Activated T-helper 17 cell treated with anti-CD3 and anti-CD28 coated beads, Interleukin-2, amount 50 U/mL, for 72 hours (primary cell): ENCODE measurements at places on chromosomes 12 and 14. TPM values are rescaled to one million over a fixed set of nuclear protein-coding genes. Genes with fewer than 3 reads are reported as not detected.

GRCh38 chr14:103391048-103391447 is 5.8 kb downstream of the MARK3 start:
- H3K4me3 ChIP-seq = no peak overlapping the region
- H3K4me1 ChIP-seq = peaks cover 29% of the 10 kb centered on the region
- peak; percentile 43 for ATAC-seq
- no peaks in the 10 kb centered on the region for H3K27me3 ChIP-seq
- H3K36me3 ChIP-seq = peaks cover 21% of the 10 kb centered on the region

The AKT1 gene
- total RNA-seq = 81.3 TPM

DNA sequence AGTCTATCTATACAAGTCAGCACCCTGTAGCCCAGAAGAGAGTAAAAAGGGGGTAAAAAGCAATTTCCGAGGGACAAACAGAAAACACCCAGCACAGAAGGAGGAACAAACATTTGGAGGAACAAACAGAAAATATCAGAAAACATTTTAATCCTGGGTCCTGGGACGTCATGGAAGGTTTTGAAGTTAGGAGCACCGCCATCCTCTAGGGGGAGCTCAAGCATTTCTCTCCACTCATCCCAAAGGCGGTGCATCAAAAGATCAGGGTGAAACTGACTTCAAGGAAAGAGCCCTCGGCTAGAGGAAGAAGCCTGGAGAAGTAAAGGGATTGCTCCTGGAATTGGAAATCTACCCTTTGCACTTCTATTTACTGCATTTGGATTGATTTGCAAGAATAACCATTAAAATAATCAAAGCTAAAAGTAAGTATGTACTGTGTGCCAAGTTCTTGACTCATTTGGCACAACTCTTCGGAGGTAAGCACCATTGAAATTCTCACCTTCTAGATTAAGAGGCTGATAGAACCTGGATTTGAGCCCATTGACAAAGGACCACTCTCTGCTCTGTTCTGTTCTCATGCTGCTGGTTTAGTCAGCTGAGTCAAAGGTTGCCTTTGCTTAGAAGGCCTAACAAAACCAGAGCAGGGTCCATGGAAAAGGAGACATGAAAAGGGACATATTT is 17.2 kb upstream of the POC1B start:
- H3K36me3 ChIP-seq = no peaks in the 10 kb centered on the region
- peak; percentile 86 for ATAC-seq
- no peak overlapping the region for H3K4me3 ChIP-seq
- H3K27ac ChIP-seq = peak overlapping the region; percentile 29

DNA sequence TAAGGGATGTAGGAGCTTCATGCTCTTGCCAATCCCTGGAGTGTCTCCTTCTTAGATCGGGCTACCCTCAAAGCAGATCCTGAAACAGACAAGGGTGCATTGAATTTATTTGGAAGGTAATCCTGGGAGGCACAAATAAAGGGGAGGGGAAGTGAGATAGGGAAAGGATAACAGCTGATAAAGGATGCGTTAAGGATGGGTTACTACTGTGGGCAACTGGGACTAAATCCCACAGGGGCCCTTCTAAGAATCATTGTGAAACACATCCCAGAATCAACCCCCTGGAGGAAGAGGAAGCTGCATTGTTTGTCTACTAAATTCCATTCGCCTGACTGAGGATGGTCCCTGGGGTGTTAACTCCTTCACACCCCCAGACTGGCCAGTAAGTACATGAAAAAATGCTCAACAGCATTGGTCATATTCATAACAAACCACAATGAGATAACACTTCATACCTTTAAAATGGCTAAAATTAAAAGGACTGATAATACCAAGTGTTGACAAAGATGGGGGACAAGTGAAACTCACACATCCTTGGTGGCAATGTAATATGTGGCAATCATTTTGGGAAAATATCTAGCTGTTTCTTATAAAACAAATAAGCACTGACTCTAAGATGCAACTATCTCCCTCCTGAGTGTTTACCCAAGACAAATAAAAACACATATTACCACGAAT is 37.0 kb upstream of the CMKLR1 start:
- no peak for ATAC-seq
- no peaks in the 10 kb centered on the region for H3K36me3 ChIP-seq
- no peak overlapping the region for H3K4me3 ChIP-seq
- H3K27ac ChIP-seq = no peak overlapping the region

- no peaks in the 10 kb centered on the region for H3K36me3 ChIP-seq
- no peaks in the 10 kb centered on the region for H3K4me1 ChIP-seq
Observed at GRCh38 chr12:23555180-23555824, 394.2 kb downstream of the SOX5 start.

GRCh38 chr12:58711974-58712373 is 208.3 kb downstream of the LRIG3 start:
- ATAC-seq = no peak
- no peaks in the 10 kb centered on the region for H3K27me3 ChIP-seq
- no peak overlapping the region for H3K27ac ChIP-seq
- no peaks in the 10 kb centered on the region for H3K36me3 ChIP-seq
- H3K4me1 ChIP-seq = no peaks in the 10 kb centered on the region
- H3K4me3 ChIP-seq = no peak overlapping the region

The DENND5B gene
- total RNA-seq = not detected

DNA sequence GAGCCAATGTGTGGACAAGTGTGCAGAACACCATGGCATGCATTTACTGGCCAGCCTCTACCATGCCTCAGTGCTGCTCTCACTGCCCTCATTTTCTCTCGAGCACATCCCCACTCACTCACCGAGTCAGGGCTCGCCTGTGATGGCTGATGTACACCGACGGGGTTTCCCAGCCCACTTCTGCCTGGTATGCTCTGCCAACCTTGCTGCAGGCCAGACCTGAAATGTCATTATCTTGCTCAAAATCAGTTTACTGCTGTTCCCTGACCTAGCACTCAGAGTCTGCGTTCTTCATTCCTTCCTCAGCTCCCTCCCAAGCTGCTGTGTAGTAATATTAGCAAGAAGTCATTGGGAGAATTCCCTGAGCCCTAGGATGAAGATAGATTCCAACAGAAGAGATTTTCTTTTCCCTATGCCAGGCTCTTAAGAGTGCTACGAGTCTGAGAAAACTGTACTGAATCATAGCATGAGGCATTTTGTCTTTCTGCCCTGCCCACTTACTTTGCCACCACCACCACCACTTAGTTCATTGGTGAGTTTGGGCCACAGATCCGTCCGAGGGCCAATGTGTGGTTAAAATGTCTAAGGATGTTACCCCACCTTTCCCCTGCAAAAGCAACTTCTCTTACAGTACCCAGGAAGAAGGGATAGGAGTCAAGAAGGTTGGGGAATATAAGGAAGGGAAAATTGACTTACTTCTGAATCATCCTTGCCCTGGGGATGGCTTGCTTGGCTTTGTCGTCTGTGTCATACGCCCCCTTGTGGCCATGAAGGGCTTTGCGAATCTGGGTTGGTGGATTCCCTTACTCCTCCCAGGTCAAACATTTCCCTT is 51.0 kb downstream of the BMAL2 start:
- no peak overlapping the region for H3K27ac ChIP-seq
- H3K27me3 ChIP-seq = no peaks in the 10 kb centered on the region
- no peaks in the 10 kb centered on the region for H3K4me1 ChIP-seq
- no peak overlapping the region for H3K4me3 ChIP-seq

The LMNTD1 gene
- not detected for total RNA-seq

DNA sequence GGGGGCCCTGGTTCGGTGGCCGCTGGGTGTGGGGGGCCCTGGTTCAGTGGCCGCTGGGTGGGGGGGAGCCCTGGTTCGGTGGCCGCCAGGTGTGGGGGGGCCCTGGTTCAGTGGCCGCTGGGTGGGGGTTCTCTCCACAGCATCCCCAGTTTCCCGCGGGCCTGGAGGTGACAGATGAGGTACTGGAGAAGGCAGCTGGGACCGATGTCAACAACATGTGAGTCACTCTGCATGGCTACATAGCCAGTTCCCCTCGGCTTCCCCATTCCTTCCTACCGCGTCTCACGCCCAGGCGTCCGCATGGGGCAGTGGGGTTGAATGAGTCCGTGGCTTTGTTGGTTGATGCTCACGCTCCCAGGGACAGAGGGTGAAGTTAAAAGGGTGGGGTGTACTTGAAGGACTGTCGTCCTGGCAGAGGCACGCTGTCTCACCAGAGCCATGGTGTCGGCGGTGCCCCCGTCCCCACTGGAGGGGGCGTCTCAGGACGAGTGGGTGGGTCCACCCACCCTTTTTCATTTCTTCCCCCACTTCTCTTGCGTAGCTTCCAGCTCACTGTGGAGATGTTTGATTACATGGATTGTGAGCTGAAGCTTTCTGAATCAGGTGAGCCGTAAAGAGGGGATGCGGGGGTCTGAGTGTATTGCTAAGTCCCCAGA is 15.6 kb downstream of the HIP1R start:
- H3K36me3 ChIP-seq = no peaks in the 10 kb centered on the region
- H3K27ac ChIP-seq = no peak overlapping the region
- H3K27me3 ChIP-seq = no peaks in the 10 kb centered on the region
- no peaks in the 10 kb centered on the region for H3K4me1 ChIP-seq

The MANSC4 gene
- not detected for total RNA-seq

DNA sequence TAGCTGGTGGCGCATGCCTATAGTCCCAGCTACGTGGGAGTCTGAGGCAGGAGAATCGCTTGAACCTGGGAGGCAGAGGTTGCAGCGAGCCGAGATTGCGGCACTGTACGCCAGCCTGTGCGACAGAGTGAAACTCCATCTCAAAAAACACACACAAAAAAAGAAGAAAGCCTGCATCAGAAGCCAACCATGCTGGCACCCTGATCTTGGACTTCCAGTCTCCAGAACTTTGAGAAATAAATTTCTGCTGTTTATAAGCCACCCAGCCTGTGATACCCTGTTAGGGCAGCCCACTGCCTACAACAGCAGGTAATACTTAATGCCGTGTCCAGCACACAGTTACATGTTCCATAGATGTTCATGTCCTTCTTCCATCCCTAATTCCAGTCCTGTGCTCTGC is 62.7 kb downstream of the NDUFA12 start:
- peak overlapping the region; percentile 68 for H3K27ac ChIP-seq
- no peaks in the 10 kb centered on the region for H3K36me3 ChIP-seq
- H3K4me3 ChIP-seq = peak overlapping the region; percentile 40
- no peaks in the 10 kb centered on the region for H3K27me3 ChIP-seq

The ABCC9 gene
- total RNA-seq = 0.04 TPM

The ORAI1 gene
- 24.0 TPM for total RNA-seq

DNA sequence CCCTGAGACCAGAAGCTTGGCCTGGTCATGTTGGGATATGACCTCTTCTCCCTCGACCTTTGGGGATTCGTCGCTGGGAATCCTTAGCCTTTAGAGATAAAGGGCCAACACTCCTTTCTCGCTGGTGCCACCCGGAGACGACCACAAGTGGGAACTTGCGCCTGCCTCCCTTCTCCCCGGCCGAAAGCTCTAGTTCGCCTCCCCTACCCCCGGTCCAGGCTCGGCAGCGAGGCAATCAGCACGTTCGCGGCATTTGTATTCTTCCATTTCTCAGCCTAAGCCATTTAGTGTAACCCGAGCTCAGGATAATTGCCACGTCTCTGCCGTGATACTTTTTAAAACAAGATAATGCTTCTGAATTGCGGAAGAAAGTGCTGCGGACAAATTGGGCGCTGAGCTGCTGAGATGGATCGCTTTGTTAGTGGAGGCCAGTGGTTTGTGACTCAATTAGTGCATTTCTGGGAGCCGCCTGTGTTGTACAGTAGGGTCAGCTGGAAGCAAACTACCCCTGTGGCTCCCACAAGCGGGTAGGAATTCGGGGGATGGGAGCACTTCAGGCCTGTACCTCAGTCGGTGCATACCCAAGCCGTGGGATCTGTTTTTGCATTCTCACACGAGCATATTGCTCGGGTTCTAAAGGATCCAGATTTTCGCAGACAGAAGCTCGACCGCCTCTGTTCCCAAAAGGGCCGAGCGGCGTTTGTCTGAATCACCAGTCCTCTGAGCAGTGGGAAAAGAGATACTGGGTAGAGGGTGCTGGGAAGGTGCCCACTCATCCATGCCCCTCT is 6.8 kb upstream of the SIX1 start:
- peaks cover 62% of the 10 kb centered on the region for H3K27me3 ChIP-seq
- H3K4me3 ChIP-seq = peak overlapping the region; percentile 62
- peaks cover 12% of the 10 kb centered on the region for H3K36me3 ChIP-seq
- peaks cover 22% of the 10 kb centered on the region for H3K4me1 ChIP-seq
- peak; percentile 12 for ATAC-seq

GRCh38 chr14:56888274-56888673 is 78.0 kb upstream of the OTX2 start:
- no peaks in the 10 kb centered on the region for H3K4me1 ChIP-seq

DNA sequence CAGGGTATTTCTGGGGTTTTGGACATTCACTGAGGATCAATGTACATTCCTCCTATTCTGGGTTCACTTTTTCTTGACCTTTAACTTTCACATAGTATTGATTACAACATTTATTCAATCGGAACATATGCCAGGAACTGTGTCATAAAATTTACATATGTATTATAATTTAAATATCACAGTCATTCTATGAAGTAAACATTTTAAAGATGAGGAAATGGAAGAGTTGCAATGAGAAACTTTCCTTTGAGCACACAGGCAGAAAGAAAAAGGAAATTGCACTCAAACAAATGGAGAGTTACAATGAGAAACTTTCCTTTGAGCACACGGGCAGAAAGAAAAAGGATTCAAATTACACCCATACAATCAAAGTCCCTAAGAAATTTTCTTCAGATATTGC is 3.1 kb downstream of the MUCL1 start:
- H3K27ac ChIP-seq = no peak overlapping the region
- H3K4me1 ChIP-seq = peaks cover 5% of the 10 kb centered on the region
- no peak for ATAC-seq
- peaks cover 16% of the 10 kb centered on the region for H3K27me3 ChIP-seq
- H3K4me3 ChIP-seq = no peak overlapping the region

DNA sequence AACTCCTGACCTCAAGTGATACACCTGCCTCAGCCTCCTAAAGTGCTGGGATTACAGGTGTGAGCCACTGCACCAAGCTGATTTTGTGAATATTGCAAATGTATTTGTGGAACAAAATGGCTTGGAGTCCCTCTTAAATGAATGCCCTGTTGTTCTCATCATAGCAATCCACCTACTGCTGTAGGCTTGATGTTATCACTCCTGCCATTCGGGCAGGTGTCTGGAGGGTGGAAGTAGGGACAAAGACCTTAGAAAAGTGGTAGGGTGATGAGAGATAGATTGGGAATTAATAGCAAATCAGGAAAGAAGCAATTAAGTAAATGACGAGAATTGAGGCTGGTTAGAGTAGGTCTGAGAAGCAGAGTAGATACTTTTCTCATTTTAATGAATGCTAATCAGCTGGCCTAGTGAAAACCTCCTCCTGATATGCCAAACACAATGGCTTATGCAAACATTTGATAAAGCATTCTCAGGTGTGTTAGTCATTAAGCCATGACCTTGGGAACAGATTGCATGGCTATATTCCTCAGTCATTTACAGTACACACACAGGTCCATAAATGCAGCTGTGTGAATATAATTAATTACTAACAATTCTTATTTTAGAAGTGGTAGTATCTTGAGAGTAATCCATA is 60.5 kb upstream of the USP44 start:
- no peaks in the 10 kb centered on the region for H3K36me3 ChIP-seq
- no peak for ATAC-seq
- H3K27me3 ChIP-seq = no peaks in the 10 kb centered on the region
- no peaks in the 10 kb centered on the region for H3K4me1 ChIP-seq
- H3K27ac ChIP-seq = no peak overlapping the region

DNA sequence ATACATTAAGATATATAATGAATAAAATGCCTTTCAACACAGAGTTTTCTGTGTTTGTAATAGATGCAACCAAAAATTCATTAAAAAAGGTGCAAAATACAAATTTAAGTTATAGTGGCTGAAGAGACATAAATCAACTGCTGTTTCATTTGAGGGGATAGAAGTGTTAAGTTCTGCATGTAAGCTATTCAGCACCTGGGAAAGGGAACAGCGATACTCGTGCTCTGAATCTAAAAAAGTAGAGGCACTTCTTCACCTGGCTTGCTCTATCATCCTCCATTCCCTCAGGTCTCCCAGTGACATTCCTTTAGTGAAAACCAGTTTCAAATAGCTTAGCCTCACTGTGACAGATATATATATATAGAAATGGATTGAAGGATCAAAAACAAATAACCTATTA is 222.6 kb downstream of the ACSS3 start:
- no peak for ATAC-seq
- no peak overlapping the region for H3K4me3 ChIP-seq
- no peak overlapping the region for H3K27ac ChIP-seq
- no peaks in the 10 kb centered on the region for H3K27me3 ChIP-seq
- H3K36me3 ChIP-seq = no peaks in the 10 kb centered on the region
